ENCODE measurements at places on chromosomes 11 and 22.
A peak's percentile ranks its signal among the peaks of the same experiment; 100 is the strongest.

GRCh38 chr11:3796346-3796745 is 1.0 kb downstream of the NUP98 start:
- no peak for DNase-seq

DNA sequence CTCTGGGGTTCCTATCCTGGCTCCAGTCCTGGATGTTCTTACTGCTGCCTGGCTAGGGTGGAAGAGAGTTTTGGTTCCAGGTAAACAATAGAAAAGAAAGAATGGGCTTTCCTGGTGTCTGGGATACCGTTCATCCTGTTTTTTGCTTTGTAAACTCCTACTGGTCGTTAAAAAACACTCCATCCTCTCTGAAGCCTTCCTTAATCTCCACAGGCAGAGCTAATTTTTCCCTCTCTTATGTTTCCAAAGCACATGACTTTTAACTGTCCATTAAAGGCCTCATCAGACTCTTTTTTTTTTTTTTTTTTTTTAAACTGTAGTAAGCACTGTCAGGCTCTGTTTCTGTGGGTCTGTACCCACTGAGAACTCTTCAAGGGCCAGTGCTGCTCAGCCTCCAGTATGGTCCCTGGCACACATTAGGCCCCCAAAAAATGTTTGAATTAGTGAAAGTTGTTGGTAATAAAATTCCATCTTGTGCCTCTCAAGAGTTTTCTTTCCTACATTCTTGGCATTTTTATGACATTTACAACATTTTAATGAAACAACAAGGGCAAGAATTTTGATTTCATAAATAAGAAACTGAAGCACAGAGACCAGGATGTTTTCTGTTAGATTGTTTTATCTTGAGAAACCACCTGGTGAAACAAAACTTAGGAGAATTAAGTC is 104.2 kb downstream of the TEAD1 start:
- no peak for DNase-seq

DNA sequence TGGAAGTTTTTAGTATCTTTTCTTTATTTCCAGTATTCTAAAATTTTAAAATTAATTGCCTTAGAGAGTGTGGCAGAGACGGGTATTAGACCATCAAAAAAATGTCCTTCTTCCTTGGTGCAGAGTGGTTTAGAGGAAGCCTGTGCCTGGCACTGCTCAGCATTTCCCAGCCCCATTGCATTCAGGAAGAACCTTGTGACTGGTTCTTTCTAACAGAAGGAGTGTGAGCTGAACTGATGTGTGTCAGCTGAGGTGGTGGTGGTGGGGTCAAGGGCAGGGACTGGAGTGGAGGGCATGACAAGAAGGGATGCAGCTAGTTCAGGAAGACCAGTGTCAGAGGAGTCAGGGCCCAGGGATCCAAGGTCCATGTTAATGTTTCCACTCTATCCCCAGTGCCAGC is 58.7 kb upstream of the FDX1 start:
- DNase-seq, result no peak

GRCh38 chr11:134573857-134574256 is 161.8 kb upstream of the B3GAT1 start:
- no peak for DNase-seq

DNA sequence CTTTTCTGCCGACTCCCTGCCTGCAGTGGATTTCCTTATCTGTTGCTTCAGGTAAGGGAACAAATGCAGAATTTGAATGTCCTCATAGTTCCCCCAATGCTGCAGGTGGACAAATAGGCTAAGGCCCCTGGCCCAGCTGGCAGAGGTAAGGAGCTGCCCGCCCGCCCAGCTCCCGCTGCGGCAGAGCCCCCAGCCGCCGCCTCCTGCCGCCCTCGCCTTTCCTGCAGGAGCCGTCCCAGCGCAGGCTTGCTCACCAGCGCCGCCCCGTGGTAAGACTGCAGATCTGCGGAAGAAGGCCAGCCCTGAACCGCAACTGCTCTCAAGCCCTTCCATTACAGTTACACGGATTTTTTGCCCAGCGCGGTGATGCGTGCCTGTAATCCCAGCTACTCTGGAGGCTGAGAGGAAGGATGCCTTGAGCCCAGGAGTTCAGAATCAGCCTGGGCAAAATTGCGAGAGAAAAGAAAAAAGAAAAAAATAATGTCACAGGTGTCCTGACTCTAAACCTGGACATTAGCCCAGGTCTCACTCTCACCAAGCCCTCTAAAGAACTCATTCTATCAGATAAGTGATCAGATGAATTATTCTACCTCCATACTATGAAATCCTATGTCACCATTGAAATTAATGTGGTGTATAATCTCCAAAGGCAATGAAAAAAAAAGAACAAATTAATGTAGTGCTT is 51.2 kb upstream of the EMID1 start:
- peak; percentile 16 for DNase-seq
